Femur (tissue), 1 donor: ENCODE measurements at places on chromosomes 11 and 22.
A peak's percentile ranks its signal among the peaks of the same experiment; 100 is the strongest.

GRCh38 chr11:11370255-11370961, 17.4 kb upstream of the CSNK2A3 start:
- no peak for DNase-seq

DNA sequence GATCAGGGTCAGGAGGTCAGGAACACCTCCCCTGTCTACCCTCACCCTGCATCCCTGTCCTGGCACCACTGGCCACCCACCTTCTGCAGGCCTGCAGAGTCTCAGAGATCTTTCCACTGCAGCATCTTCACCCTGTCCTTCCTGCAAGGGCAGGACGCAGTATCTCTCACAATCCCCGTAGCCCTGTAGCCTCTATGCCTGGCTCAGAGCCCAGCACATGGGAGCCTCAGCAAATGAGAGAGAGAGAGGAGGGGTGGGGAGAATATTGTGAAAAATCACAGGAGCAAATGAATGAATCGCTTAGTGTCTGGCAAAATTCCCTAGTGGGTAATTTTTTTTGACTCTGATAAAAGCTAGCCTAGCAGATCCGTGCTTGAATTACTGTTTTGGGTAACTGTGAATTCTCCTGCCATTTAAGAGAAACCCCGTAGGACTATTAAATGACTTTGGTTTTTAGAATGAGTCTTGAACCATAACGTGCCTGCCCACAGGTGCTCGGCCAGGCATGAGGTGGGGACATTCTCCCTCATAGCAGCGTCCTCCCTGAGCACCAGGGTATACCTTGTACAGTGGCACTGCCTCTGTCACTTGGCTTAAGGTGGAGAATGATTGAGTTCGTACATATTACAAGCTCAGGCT, 91.5 kb downstream of the MORC2 start:
- DNase-seq = peak; percentile 53

- no peak for DNase-seq
These were observed 56.1 kb downstream of the SYN3 start for GRCh38 chr22:33002035-33002434.

DNA sequence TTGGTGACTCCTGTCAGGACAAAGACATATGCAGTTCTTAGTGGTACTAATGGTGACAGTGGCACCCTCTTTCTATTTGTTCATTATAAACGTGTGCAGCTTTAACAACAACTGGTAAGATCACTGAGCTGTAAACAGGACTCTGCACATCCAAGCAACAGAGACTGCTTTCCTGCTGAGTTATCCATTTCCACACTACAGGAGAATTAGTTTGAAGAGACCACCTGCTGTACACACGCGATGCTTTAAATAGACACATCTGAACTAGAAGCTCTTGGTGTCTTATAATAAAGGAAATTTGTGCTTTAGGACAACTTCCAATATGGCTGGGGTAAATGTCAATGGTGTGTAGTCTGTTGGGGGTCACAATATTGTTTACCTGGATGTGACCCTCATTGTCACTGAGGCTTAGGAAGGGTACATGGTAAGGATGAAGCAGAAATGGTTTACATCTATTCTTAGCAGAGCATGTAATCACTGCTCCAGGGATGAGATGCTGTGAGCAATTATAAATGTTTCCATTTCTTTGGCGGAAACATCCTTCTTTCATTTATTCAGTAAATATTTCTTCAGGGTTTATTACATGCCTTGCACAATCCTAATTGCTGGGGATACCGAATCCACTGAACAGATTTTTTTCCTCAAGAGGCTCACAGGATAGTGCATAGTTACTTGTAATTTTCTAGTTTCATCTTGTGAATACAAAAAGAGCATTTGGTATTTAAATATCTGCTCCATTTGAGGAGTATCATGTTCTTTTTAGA, 354.0 kb upstream of the CCDC90B start:
- DNase-seq = no peak

DNA sequence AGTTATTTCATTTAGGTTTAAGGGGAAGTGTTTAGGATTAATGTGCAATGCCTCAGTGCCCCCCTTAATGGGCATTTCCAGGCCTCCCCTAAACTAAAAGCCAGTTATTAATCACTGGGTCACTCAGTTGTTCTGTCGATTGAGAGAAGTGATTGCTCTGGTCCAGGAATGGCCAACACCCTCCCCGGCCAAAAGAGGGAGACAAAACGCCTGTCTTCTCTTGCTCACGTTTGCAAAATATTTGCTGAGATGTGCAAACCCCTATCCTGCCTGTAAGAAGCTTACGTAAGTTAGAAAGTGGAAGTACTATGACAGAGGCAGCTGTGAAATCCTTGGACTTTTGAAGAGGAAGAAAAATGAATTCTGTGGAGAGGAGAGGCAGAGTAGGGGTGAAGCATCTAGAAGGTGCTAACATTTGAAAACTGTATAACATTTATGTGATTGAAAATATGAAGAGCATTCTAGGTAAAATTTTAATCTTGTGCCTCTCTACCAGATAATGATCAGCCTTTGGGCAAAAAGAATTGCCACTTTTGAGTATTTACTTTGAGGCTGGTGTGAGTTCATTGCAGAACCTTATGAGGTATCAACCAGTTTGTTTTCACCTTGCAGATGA, 37.7 kb downstream of the NTM start:
- no peak for DNase-seq

GRCh38 chr22:28769394-28770085, 3.0 kb upstream of the CCDC117 start:
- no peak for DNase-seq

- DNase-seq = no peak
These were observed 158.8 kb downstream of the CACNA1I start for GRCh38 chr22:39729141-39729934.

DNA sequence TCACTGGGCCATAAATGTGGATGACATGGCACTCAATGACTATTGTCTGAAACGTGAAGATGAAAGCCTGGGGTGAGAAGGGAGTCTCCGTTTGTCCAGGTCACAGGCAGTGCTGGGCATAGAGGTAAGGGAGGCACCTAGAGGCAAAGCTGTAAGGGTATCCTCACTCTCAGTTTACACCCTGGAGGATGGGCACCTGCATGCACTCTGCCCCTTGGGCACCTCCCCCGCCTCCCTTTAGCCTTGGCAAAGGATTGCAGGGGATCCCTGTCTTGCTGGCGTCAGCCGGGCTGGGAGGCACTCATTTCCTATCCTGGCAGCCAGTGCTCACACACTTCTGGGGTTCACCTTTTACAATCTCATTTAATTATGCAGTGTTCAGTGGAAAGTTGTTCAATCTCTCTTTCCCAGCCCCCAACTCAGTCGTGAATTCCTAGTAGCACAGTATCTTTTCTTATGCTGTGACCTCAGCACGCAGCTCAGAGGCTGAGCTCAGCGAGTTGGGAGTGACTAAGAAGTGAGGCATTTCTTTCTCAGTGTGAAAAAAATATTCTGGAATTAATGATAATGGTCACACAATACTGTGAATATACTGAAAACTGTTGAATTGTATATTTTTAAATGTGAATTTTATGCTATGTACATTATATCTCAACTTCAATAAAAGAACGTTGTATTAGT, 866.6 kb downstream of the BRD1 start:
- no peak for DNase-seq

DNA sequence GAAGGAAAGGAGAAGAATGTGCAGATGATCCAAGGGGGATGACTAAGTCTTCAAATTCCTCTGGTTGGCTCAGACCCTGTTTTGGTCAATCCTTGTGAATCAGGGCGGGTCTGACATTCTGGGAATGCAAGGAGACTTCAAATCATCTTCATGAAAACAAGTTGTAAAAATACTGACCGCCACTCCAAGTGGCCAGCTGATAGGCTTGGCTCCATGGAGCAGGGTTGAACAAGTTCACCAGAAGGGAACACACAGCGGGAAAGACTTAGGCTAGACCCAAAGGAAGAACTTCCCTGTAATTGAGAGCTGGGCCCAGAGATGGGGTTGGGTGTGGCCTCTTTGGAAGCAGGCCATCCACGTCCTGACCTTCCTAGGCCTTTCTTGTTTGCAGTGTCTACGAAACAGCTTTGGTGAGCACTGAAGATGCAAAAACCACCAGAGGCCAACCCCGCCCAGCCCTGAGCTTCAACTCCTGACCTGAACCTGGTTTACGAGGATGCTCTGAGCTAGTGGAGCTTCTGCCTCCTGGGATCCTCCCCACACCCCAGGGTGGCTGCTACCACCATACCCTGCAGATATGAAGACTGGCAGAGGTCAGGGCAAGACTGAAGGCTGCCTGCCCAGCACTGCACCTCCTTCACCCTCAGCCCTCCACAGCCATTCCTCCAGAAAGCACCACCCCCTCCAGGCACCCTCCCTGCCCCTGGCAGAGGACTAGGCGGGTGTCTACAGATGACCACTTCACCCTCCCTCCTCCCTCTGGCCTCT, 26.1 kb downstream of the GDPD5 start:
- DNase-seq = peak; percentile 60

- peak; percentile 70 for DNase-seq
These were observed 21.9 kb downstream of the ZMAT5 start for GRCh38 chr22:29744902-29745301.

DNA sequence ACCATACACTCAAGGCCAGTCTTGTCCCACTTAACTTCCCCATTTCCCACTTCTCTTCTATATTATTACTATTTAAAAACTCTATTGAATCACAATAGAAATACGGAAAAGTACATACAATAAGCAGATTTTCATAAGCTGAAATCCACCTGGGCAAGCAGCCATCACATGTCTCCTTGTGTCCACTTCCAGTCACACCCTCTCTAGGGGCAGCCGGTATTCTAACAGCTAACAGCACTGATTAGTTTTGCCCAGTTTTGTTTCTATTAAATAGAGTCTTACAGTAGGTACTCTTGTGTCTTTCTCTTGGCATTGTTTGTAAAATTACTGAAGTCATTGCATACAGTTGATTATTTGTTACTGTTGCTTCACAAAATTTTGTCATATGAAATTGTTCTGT, 37.8 kb downstream of the PPP6R3 start:
- no peak for DNase-seq

DNA sequence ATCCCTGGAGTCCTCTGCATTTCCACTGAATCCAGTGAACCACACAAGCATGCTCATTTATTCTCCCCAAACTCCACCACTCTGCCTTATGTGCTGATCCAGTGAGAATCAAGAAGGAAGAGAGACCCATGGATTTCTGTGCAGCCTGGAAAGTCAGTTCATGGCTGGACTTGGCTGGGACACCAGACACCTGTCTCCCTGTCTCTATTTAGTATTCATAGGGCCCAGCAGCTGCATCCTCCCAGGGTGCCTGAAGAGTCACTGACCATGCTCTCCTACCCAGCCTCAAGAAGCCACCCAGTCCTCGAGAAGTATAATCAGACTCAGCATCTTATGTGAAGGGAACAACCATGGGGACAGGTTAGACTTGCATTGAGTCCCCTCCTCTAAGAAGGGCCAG, 83.2 kb downstream of the ZNF280B start:
- peak; percentile 43 for DNase-seq

DNA sequence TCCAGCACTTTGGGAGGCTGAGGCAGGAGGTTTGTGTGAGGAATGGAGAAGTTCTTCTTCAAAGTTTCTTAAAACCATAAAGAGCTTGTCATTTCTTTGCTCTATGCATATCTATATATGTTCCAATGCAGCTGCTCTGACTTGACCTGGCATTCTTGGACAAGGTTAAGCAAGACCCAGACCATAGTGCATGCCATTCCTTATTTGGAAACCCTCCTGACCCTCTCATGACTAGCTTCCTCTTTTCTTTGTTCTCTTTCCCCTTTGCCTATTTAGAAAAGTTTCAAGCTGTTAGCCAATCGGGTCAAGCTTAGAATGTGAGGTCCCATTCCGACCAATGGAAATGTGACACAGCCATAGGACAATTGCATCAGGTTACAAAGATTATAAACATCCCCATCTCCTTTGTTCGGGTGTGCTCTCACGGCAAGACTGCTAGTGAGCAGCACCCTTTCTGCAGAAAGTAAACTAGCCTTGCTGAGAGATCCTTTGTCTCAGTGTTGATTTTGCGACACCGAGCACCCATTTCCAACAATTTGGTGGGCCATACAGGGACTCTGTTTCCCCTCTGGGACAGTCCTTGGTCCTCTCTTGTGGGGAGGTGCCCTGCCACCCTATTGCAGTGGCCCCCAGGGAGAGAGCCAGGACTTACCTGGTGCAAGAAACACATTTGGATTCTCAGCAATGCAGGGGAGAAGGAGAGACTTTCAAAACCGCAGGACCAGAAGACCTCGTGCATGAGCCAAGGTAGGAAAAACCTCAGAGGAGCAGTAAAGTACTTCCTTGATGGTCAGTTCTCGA, 39.9 kb upstream of the ANO1 start:
- no peak for DNase-seq

DNA sequence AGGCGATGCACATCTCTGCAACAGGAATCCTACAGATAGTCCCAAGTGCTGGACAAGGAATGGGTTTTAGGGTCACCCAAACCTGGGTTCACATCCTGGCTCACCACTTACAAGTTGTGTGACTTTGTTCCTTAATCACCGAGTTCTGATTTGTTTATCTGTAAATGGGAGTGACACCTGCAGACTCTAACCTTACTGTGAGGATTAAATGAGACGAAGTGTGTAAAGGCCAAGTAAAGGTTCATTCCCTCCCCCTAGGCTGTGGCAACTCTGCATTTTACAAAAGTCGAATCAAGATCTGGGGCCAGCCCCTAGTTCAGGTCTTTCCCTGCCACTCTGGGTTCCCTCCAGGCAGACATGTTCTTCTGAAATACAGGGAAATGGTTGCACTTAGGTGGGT, 34.9 kb downstream of the SERPINH1 start:
- DNase-seq = no peak

DNA sequence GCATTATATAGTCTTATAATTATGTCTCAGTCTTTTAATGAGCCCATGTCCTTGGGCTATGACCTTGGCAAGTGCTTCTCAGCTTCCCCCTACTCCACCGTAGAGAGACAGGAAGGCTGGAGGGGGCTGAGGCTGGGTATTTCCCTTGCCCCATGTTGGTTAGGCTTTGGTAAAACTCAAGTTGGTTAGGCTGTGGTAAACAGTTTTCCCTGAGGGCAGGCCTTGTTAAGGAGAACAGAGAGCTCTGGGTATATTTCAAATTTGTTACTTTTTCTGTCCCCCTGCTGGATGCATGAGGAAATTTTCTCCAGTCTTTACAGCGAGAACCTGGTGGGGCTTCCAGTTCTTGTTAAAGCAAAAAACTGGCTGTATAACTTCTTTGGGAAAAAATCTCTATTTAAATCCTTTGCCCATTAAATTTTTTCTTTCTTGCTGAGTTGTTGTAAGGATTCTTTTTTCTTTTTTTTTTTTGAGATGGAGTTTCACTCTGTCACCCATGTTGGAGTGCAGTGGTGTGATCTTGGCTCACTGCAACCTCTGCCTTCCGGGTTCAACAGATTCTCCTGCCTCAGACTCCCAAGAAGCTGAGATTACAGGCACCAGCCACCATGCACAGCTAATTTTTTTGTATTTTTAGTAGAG, 12.2 kb upstream of the DCHS1 start:
- DNase-seq = no peak

- no peak for DNase-seq
These were observed 6.5 kb upstream of the APOBEC3H start for GRCh38 chr22:39090426-39091064.

GRCh38 chr22:25627271-25627852, 62.9 kb downstream of the GRK3 start:
- no peak for DNase-seq

- DNase-seq = no peak
These were observed 17.3 kb downstream of the PANX1 start for GRCh38 chr11:94145916-94146315.
